ENCODE measurements at places on chromosomes 3 and 15.
A peak's percentile ranks its signal among the peaks of the same experiment; 100 is the strongest.

- DNase-seq, result no peak
Measured at GRCh38 chr15:85910834-85911233, 116.1 kb upstream of the KLHL25 start.

GRCh38 chr15:39429898-39430357 lies 151.0 kb upstream of the THBS1 start:
- peak; percentile 86 for DNase-seq

- DNase-seq, result no peak
Measured at GRCh38 chr3:9021271-9022009, 58.2 kb upstream of the RAD18 start.

DNA sequence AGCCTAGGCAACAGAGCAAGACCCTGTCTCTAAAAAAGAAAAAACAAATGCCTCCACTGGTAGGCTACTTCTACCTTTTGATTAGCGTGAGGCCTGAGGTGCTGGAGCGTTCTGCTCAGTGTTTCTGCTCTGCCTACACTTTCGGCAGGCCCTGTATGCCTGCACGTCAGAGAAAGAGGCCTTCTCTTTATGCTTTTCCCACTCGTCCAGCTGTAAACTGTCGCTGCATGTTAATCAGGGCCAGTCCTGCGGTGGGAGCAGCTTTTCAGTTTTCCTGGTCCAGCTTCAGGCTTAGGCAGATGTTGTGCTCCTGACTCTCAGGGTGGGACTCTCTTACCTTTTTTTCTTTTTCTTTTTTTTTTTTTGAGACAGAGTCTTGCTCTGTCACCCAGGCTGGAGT lies 25.3 kb downstream of the CSPG5 start:
- DNase-seq, result no peak

DNA sequence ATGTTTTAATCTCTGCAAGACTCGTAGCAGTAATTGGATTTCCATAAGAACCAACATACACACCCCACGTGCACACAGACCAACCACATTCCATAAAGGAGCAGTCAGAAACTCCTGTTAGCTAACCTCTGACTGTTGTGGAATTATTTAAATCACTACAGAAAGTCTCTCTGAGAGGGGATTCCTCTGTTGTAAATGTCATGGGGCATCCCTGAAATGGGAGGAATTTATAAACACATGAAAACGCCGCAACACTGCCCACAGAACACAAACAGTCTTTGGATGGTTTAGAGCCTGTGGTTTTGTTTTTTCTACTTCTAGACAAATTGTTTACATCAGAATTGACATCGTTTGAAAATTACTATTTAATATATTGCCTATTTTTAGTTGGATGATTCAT lies 740.1 kb upstream of the GRM7 start:
- DNase-seq, result no peak

DNA sequence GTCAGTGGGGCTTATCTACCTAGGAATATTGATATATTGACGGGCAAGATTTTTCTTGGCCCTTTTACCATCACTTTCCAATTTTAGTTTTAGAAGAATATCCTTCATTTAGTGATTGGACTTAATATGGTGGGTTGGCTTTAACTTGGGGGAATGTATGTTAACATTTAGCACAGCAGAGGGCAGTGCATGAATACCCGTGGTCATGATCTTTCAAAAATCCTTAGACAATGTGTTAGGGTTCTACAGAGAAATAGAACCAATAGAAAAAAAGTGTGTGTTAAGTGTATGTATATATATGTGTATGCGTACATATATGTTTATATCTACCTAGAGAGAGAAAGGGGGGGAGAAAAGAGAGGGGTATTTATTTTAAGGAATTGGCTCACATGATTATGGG lies 36.9 kb downstream of the GPR171 start:
- peak; percentile 10 for DNase-seq

GRCh38 chr15:38508647-38509046 lies 54.7 kb downstream of the FAM98B start:
- no peak for DNase-seq

DNA sequence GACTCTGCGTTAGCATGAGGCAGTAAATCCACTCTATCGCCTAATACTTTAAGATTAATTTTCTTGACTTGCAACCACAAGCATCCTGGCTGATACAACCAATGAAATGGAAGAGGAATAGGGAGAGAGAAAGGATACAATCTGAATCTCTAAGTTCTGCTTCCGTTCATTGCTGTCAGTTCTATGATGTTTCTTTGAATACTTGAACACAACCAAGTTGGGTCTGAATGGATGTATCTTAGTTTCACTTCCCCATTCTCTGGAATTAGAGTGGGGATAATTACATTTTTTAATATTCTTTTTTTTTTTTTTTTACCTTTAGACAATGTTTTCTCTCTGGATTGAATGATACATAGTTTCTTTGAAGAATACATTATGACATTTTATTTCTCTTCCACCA lies 22.9 kb downstream of the PDE8A start:
- DNase-seq, result no peak

GRCh38 chr15:80251428-80252120 lies 439 bp downstream of the CTXND1 start:
- peak; percentile 20 for DNase-seq

DNA sequence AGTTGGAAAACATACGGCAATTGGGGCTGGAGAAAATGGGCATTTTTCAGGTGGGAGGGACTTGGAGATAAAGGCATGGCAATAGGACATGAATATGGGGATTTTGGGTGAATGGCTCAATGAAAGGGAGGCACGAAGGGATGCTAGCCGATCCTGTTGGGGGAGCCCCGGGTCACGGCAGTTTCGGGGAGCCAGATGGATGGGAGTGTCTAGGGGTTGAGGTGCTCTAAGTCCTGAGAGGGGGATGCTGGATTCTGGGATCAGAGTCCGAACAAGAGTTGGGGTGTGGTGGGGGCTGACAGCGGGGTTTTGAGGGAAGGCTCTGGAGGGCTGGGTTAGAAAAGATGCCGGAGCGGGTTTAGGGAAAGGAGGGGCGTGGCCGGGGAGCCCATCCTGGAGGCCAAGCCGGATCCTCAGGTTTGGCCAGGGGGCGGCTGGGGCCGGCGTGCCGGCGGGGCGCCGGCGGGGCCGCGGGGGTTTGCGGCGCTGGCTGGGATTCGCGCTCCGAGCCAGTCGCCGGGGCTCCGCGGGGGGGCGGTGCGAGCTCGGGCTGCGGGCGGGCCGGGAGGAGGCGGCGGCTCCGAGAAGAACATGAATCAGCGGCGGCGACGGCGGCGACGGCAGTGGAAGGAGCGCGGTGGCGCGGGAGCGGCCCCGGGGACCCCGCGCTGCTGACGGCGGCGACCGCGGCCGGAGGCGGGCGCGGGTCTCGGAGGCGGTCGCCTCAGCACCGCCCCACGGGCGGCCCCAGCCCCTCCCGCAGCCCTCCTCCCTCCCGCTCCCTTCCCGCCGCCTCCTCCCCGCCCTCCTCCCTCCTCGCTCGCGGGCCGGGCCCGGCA lies at the start of gene TYRO3:
TYRO3 (plus strand) TSS at position 813 of the 839 bp plus-strand sequence. CDS start 46 bp downstream, outside the sequence.
- peak; percentile 85 for DNase-seq

DNA sequence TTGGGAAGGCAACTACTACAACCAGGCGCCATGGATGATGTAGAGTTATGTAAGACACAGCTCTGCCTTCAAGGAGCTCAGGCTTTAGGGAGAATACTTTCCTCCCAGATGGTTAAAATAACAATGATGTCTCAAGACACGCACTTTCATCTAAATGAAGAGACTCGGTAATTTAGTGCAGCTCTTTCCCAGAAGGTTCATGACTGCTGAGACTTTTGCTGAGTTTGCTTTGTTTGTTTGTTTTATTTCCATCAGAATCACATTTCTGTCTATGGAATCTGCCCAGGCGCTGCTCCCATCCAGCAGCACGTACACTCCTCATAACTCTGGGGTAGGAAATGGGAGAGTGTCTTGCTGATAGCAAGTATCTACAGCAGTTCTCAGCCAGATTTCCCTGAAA lies 33.9 kb upstream of the MEX3B start:
- peak; percentile 8 for DNase-seq

DNA sequence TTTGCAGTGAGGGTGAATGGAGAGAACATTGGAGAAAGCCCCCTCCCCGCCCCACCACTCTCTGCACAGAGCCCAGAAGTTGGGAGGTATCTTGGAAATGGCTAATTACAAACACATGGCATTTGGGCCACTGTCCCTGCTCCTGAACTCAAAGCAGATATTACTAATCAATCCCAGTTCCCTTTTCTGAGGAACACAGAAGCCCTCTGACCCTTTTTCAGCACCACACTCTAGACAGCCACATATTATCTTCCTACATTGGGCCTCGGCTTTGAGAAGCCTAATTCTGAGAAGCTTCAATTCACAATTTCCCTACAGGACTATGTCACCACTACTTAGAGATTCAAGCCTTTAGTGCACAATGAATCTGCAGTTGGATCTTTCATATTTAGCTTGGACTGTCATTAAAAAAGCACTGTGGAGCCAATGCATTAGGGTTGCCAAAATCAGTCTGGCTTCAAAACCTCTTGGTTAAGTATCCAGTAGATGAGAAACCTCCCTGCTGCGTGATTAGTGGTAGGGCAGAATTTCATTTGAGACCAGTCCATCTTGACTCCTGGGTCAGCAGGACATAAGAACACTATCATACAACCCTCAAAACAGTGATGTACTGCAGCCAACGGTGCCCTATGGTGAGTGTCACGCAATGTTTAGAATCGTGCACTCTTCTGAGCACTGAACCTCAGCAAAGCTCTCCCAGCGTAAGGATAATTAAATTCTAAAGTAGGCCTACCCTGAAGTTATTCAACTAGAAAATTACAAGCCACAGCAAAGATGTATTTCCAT lies 26.1 kb downstream of the MGLL start:
- no peak for DNase-seq

- DNase-seq, result peak; percentile 28
Measured at GRCh38 chr15:71893691-71894090, 83.3 kb downstream of the NR2E3 start.

DNA sequence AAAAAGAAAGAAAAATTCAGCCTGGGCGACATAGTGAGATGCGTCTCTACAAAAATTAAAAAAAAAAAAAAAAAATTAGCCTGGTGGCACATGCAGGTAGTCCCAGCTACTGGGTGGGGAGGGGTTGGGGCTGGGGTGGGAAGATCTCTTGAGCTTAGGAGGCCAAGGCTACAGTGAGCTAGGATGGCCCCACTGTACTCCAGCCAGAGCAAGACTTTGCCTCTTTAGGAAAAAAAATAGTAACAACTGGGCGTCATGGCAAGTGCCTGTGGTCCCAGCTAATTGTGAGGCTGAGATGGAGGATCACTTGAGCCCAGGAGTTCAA lies 23.9 kb upstream of the PPP4R2 start:
- DNase-seq, result no peak

GRCh38 chr3:24199775-24200247 lies 254.7 kb downstream of the NR1D2 start:
- DNase-seq, result peak; percentile 89

GRCh38 chr3:154384479-154384878 lies 45.5 kb downstream of the GPR149 start:
- DNase-seq, result no peak

- DNase-seq, result no peak
Measured at GRCh38 chr15:73019154-73019553, 33.1 kb upstream of the NEO1 start.

Measured in GM23248 (cell line).